ENCODE measurements at places on chromosomes 2 and 18.

- ATAC-seq, result no peak
Measured at GRCh38 chr2:149393614-149394013, 63.2 kb downstream of the LYPD6 start.

GRCh38 chr2:85951351-85952067 is 62.7 kb upstream of the ST3GAL5 start:
- ATAC-seq, result no peak

DNA sequence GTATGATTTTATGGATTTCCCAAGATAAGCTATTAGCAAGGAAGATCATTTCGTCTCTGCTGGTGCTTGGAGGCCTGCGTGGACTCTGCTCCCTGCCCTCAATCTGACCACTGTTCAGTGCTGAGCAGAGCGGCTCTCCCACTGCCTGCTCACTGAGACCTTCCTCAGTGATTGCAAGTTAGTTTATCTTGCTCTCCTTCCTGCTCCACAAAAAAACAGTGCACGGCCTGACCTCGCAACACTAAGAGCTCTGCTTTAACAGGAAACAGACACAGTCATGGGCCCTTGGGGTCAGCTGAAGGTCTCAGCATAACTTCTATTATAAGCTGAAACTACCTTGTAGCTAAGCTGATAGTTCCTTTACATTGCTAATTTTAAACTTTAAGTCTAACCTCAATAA is 53.1 kb downstream of the PRELID3A start:
- peak; percentile 18 for ATAC-seq

DNA sequence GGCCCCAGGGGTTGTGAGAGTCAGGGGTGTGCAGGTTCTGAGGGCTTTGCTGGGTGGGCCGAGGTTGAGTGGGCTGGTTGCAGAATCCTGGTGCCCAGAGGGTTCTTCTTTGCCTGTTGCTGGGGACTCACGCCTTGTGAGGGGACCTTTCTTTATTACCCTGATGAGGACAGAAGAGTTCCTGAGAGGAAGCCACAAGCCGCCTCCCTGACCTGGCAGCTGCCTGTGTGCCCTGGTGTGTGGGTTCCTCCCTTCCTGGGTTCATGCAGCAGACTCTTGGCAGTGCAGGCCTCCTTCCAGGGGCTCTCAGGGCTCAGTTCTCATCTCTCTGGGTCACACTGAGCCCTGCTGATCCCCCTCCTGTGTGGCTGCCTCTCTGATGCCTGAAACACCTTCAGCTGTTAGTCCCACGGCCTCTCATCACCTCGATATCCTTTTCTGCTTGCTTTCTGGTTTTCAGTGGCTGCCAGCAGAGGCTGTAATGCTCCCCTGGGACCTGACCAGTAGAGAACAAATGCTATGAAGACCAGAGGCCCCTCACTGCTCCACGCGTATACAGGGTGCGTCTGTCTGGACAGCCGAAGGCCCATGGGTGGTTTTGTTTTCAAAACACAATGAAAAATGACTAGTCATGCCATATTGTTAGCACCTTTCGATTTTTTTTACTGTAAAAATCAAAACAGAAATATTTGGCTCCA is 191.3 kb downstream of the AGAP1 start:
- no peak for ATAC-seq

GRCh38 chr2:238016526-238016925 is 44.3 kb upstream of the SCLY start:
- no peak for ATAC-seq

GRCh38 chr2:45382744-45383143 is 228.3 kb downstream of the SRBD1 start:
- no peak for ATAC-seq

DNA sequence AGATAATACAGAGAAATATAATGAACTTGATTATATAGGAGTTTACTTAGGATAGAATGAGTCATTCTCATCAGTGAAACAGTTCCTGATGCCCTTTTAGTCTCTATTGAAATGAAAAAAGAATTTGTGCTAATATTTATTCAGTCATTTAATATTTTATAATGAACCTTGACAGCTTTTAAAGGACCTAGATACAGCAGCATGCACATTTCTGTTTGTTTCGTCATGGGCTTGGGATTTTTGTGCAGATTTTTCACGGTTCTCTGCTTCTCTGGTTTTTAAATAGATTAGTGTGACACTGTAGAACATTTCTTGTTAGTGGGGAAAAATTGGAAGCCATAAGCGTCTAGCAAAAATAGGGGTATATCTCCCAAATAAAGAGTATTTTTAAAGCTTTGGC is 60.7 kb downstream of the NABP1 start:
- ATAC-seq, result no peak

DNA sequence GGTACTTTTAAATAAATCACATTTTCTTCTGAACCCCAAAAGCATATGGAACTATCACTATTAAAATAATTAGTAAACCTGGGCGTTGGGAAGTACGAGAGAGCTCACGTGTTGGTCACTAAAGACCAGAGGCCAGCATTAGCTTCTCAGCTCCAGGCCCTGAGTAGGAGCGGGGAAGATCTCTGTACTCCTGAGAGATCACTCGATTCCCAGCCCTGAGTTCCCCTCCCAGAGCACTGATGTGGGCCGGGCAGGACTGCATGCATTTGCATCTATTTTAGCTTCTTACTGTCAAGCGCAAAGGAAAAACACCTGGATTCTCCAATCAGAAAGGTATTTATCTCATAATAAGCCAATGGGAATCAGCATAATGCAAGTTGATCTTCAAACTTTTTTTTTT is 6.2 kb downstream of the PXDN start:
- no peak for ATAC-seq

All from esophagus mucosa (tissue), 1 donor.